ENCODE measurements at places on chromosomes 13 and 19. TPM values are rescaled to one million over a fixed set of nuclear protein-coding genes. Genes with fewer than 3 reads are reported as not detected.

Gene OR10H1
- not detected for polyA plus RNA-seq

Gene IL4I1
- not detected for polyA plus RNA-seq

Gene GET3
- 89.6 TPM for polyA plus RNA-seq

Gene LILRB3
- polyA plus RNA-seq: not detected

Gene MPND
- 37.0 TPM for polyA plus RNA-seq

Gene IFNL1
- polyA plus RNA-seq: not detected

Gene GFY
- polyA plus RNA-seq: not detected

Gene GIPR
- polyA plus RNA-seq: 13.1 TPM

Gene DENND1C
- polyA plus RNA-seq: not detected

Gene SSBP4
- polyA plus RNA-seq: 166 TPM

Gene LRRC4B
- polyA plus RNA-seq: 98.9 TPM

Gene TMEM255B
- polyA plus RNA-seq: 0.12 TPM

Gene AP2S1
- 167 TPM for polyA plus RNA-seq

Gene STXBP2
- 1.7 TPM for polyA plus RNA-seq

Gene SIAH3
- polyA plus RNA-seq: 4.0 TPM

Gene TSSK6
- polyA plus RNA-seq: 5.3 TPM

Gene ZNF235
- 12.6 TPM for polyA plus RNA-seq

Gene PLIN5
- 1.3 TPM for polyA plus RNA-seq

Gene RCBTB2
- polyA plus RNA-seq: 19.0 TPM

Gene ZGLP1
- polyA plus RNA-seq: 45.2 TPM

Gene RFPL4AL1
- polyA plus RNA-seq: not detected

Gene LYPD5
- not detected for polyA plus RNA-seq

Gene ZNF534
- 2.9 TPM for polyA plus RNA-seq

Gene ZFP82
- polyA plus RNA-seq: 17.1 TPM

Gene LIG1
- polyA plus RNA-seq: 33.9 TPM

Gene IQCN
- 3.7 TPM for polyA plus RNA-seq

Gene POGLUT2
- polyA plus RNA-seq: 31.7 TPM

Gene GPR12
- 6.7 TPM for polyA plus RNA-seq

Gene SPRED3
- polyA plus RNA-seq: 4.9 TPM

Gene KBTBD7
- polyA plus RNA-seq: 22.6 TPM

Gene SYCN
- not detected for polyA plus RNA-seq

Gene MARK4
- polyA plus RNA-seq: 23.1 TPM

Gene ZNF444
- polyA plus RNA-seq: 45.6 TPM

Gene PLK5
- 7.1 TPM for polyA plus RNA-seq

Gene PRODH2
- polyA plus RNA-seq: not detected

Gene TMED1
- polyA plus RNA-seq: 28.1 TPM

Gene TFDP1
- polyA plus RNA-seq: 81.4 TPM

Gene ADM5
- polyA plus RNA-seq: 7.2 TPM

Gene PTGER1
- not detected for polyA plus RNA-seq

Gene STAP2
- 0.62 TPM for polyA plus RNA-seq

Gene EID2B
- 36.5 TPM for polyA plus RNA-seq

Gene CRLF1
- 14.2 TPM for polyA plus RNA-seq

Gene CCNA1
- polyA plus RNA-seq: 13.8 TPM

Gene ZSCAN1
- 7.9 TPM for polyA plus RNA-seq

Gene NDUFA13
- polyA plus RNA-seq: 308 TPM

Gene CNFN
- polyA plus RNA-seq: not detected

Gene MAMSTR
- polyA plus RNA-seq: 0.36 TPM

Gene PRX
- 0.20 TPM for polyA plus RNA-seq

Gene SRRM5
- polyA plus RNA-seq: not detected

Gene TCF3
- 31.7 TPM for polyA plus RNA-seq

Gene ZNF226
- polyA plus RNA-seq: 39.3 TPM

Gene CXCL17
- polyA plus RNA-seq: not detected

Gene ZNF208
- polyA plus RNA-seq: not detected

Gene FGF9
- polyA plus RNA-seq: 29.4 TPM

Gene CNN1
- not detected for polyA plus RNA-seq

Gene PLPPR3
- 275 TPM for polyA plus RNA-seq

Gene MBD3L3
- not detected for polyA plus RNA-seq

Gene ZNF729
- not detected for polyA plus RNA-seq

Gene ZNF667
- 17.4 TPM for polyA plus RNA-seq
